RWPE2 (cell line): ENCODE measurements at places on chromosomes 11 and 22.

GRCh38 chr22:46084376-46084775 is 66.0 kb upstream of the PPARA start:
- no peak for DNase-seq
- peak overlapping the region; percentile 64 for H3K4me3 ChIP-seq
- no peaks in the 10 kb centered on the region for H3K27me3 ChIP-seq
- peaks cover 41% of the 10 kb centered on the region for H3K4me1 ChIP-seq
- H3K27ac ChIP-seq: peak overlapping the region; percentile 99

DNA sequence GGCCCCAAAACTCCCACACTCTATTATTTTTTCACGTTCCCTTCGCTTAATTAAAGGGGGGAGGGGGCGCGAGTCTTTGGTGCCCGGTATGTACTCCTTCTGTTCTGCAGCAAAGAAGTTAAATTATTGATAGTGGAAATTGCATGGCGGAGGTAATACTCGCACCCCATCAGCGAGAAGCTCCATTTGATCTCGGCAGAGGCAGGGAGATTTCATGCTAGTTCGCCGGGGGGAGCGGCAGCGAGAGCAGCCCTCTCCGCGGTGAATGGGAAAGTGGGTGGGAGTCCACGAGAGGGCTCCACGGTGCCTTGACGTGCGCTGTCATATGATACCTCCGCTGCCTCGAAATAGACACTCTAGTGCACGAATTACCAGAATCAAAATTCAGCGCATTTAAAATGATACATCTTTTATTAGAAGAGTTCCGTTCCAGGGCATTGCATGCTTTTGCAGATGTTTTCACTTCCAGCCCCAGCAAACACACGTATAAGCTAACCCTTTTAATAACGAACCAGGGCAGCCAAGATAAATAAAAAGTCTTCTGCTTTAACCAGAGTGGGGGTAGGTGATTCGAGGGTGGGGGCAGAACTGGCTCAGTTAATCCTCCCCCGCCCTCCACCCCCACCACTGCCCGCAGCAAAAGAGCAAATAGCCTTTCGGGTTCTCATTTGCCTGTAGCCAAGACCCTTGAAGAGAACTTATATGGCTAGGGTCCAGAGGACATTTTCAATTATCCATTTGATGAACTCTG is 1.3 kb upstream of the BDNF start:
- peak overlapping the region; percentile 90 for H3K4me3 ChIP-seq
- peaks cover 8% of the 10 kb centered on the region for H3K4me1 ChIP-seq
- H3K36me3 ChIP-seq: no peaks in the 10 kb centered on the region
- peak; percentile 35 for DNase-seq
- H3K27me3 ChIP-seq: no peaks in the 10 kb centered on the region

GRCh38 chr11:111922803-111923202 is 4.1 kb downstream of the C11orf52 start:
- no peaks in the 10 kb centered on the region for H3K27me3 ChIP-seq
- no peak overlapping the region for H3K27ac ChIP-seq
- no peak overlapping the region for H3K4me3 ChIP-seq
- H3K4me1 ChIP-seq: peaks cover 11% of the 10 kb centered on the region

- no peaks in the 10 kb centered on the region for H3K27me3 ChIP-seq
- no peak overlapping the region for H3K4me3 ChIP-seq
- H3K27ac ChIP-seq: no peak overlapping the region
- H3K4me1 ChIP-seq: peaks cover 13% of the 10 kb centered on the region
- DNase-seq: no peak
- no peaks in the 10 kb centered on the region for H3K36me3 ChIP-seq
These were observed 532.9 kb upstream of the B3GAT1 start for GRCh38 chr11:134944986-134945385.

GRCh38 chr11:68457216-68457897 is 3.2 kb upstream of the PPP6R3 start:
- H3K36me3 ChIP-seq: peaks cover 11% of the 10 kb centered on the region
- no peaks in the 10 kb centered on the region for H3K4me1 ChIP-seq
- DNase-seq: no peak
- H3K27me3 ChIP-seq: no peaks in the 10 kb centered on the region

GRCh38 chr22:49372111-49372529 is 455.6 kb downstream of the BRD1 start:
- peak; percentile 41 for DNase-seq
- no peak overlapping the region for H3K4me3 ChIP-seq
- H3K4me1 ChIP-seq: no peaks in the 10 kb centered on the region
- H3K27ac ChIP-seq: no peak overlapping the region
- H3K36me3 ChIP-seq: no peaks in the 10 kb centered on the region
- no peaks in the 10 kb centered on the region for H3K27me3 ChIP-seq

DNA sequence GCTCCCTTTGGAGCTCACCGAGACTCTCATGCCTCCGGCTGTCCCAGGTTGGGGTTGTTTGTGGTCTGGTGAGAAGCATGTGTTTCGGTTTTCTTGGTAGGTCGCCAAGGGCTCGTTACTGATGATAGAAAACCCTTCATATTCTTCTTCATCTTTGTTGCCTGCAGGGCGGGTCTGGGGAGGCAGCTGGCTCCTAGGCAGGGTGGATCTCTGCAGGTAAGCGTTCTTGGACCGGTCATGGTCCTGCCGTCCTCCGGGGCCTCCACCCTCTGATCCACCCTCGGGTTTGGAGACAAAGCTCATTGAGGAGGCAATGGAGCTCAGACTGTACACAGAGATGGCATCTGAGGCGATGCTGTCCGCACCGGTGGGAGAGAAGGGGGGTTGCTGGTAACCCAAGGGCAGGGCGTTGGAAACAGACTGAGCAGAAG is 64.3 kb upstream of the PITPNB start:
- H3K4me3 ChIP-seq: no peak overlapping the region
- no peaks in the 10 kb centered on the region for H3K4me1 ChIP-seq
- H3K27ac ChIP-seq: no peak overlapping the region
- no peaks in the 10 kb centered on the region for H3K36me3 ChIP-seq
- DNase-seq: no peak

GRCh38 chr22:20458530-20459151 is 21.0 kb upstream of the SCARF2 start:
- no peak overlapping the region for H3K27ac ChIP-seq
- H3K36me3 ChIP-seq: peaks cover 3% of the 10 kb centered on the region
- no peak overlapping the region for H3K4me3 ChIP-seq
- no peaks in the 10 kb centered on the region for H3K4me1 ChIP-seq
- DNase-seq: no peak

GRCh38 chr22:34080433-34080832 is 160.2 kb upstream of the LARGE1 start:
- no peaks in the 10 kb centered on the region for H3K4me1 ChIP-seq
- H3K36me3 ChIP-seq: no peaks in the 10 kb centered on the region
- H3K27ac ChIP-seq: no peak overlapping the region
- DNase-seq: no peak
- no peak overlapping the region for H3K4me3 ChIP-seq
- H3K27me3 ChIP-seq: no peaks in the 10 kb centered on the region

GRCh38 chr11:111598148-111598547 is 4.1 kb upstream of the SIK2 start:
- no peak overlapping the region for H3K4me3 ChIP-seq
- no peaks in the 10 kb centered on the region for H3K36me3 ChIP-seq
- no peak overlapping the region for H3K27ac ChIP-seq
- DNase-seq: no peak
- H3K27me3 ChIP-seq: no peaks in the 10 kb centered on the region

DNA sequence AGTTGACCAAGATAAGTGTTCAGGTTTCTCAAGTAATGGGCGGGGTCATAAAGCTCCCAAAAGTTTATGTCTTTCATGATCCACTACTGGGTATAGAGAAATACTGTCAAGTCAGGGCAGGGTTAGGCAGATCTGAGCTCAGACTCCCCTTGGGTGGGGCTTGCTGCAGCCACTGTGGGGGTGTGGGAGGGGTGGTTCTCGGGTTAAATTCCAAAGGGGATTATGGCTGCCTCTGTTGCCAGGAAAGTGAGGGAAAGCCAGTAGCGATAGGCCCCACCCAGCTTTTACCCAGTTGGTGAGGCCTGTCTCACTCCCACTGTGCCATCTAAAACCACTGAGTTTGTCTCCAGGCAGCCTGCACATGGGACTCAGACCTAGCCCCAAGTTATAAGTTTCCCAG is 37.8 kb downstream of the DLG2 start:
- no peak overlapping the region for H3K4me3 ChIP-seq
- no peak overlapping the region for H3K27ac ChIP-seq
- no peaks in the 10 kb centered on the region for H3K4me1 ChIP-seq
- no peaks in the 10 kb centered on the region for H3K36me3 ChIP-seq
- H3K27me3 ChIP-seq: no peaks in the 10 kb centered on the region
- DNase-seq: no peak

DNA sequence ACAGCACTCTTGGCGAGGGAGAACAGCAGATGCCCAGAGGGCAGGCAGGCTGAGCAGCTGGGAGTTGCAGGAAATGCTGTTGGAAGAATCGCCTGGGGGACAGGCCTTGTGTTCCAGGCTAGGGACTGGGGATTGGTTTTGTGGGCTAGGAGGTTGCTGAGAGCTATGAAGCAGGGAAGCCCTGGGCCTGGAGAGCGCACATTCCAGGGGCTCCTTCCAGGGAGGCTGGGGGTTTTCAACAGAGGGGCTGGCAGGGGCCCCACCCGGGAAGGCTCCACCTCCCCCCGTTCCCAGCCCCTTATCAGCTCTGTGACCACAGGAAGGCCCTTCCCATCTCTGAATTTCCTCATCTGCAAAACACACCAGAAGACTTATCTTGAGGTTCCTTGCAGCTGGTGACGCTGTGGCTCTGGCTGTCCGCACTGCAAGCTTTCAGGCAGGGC is 21.7 kb downstream of the WNT11 start:
- no peaks in the 10 kb centered on the region for H3K27me3 ChIP-seq
- H3K36me3 ChIP-seq: no peaks in the 10 kb centered on the region
- DNase-seq: no peak
- no peak overlapping the region for H3K27ac ChIP-seq
- H3K4me1 ChIP-seq: no peaks in the 10 kb centered on the region
- no peak overlapping the region for H3K4me3 ChIP-seq

DNA sequence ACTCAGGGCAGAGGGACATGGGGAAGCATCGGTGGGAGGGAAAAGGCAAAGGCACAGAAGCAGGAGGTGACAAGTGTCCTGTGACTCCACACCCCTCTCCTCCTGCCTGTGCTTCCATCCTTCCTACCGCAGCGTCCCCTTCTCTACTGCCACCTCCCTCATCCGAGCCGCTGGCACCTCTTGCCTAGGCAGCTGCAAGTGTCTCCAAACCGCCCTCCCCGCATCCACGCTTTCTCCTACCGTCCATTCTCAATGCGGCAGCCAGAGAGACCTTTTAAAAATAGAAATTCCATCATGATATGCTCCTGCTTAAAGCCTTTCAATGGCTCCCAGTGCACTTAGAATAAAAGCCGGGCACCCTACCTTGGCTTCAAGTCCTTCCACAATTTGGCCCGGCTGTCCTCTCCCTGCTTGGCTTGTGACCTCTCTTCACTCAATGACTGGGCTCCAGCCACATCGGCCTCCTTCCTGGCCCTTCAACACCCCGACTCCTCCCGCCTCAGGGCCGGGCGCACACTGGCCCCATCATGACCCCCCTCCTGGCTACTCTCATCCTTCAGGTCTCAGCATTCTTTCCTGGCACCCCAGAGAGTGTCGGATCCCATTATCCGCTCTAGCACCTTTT is 16.5 kb downstream of the LRRC10B start:
- H3K36me3 ChIP-seq: no peaks in the 10 kb centered on the region
- no peaks in the 10 kb centered on the region for H3K4me1 ChIP-seq
- H3K27me3 ChIP-seq: no peaks in the 10 kb centered on the region

GRCh38 chr11:111206472-111206871 is 39.1 kb upstream of the POU2AF2 start:
- no peaks in the 10 kb centered on the region for H3K27me3 ChIP-seq
- DNase-seq: no peak

- H3K27ac ChIP-seq: no peak within 1 kb of the TSS
- H3K27me3 ChIP-seq: no peaks in the 10 kb centered on the region
- no peak within 1 kb of the TSS for H3K4me3 ChIP-seq
- no peaks in the 10 kb centered on the region for H3K36me3 ChIP-seq
These were observed at the start of gene APOL3 for GRCh38 chr22:36160499-36160942. Gene APOL3, minus strand, starts transcription at chr22:36160755. Its CDS starts 11,700 bp downstream, at chr22:36149055.

DNA sequence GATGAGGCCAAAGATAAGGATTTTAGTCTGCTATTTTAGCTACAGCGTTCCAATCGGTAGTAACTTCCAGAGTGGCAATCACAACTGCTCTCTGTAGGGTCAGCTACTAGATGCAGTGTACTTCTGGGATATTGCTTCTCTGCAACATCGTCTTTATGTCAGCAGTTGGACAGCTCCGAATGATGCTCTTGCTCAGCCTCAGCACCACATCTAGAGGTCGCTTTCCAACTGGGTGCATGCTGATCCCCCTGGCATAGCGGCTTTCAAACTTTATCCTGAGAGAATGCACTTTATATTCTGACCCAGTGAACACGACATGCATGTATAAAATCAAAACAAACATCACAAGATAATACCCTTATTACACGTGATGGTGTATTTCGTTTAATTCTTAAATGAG is 219.6 kb downstream of the C11orf87 start:
- no peak for DNase-seq
- H3K27ac ChIP-seq: no peak overlapping the region
- no peaks in the 10 kb centered on the region for H3K36me3 ChIP-seq
- H3K4me3 ChIP-seq: no peak overlapping the region
- H3K27me3 ChIP-seq: no peaks in the 10 kb centered on the region

DNA sequence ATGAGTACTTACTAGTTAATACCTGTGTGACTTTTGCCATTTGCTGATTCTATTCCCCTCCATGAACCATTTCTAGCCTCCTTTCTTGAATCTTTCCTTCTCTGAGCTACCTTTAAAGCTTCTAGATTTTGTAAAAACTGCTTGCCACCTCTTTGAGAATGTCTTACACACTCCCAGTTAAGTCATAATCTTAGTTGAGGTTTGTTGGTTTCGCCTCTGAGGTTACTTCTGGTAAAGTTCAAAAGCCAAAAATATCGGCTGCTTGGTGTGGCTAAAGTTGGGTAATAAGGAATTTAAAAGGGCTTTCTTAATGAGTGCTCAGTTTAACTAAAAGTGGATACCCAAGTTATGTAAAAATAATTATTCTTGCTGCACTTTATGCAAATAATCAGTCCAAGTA is 10.4 kb upstream of the GLYAT start:
- H3K27ac ChIP-seq: no peak overlapping the region
- no peak for DNase-seq
- H3K4me3 ChIP-seq: no peak overlapping the region
- H3K36me3 ChIP-seq: no peaks in the 10 kb centered on the region
- no peaks in the 10 kb centered on the region for H3K27me3 ChIP-seq

- no peak for DNase-seq
- peaks cover 22% of the 10 kb centered on the region for H3K4me1 ChIP-seq
- peak overlapping the region; percentile 2 for H3K27ac ChIP-seq
- H3K4me3 ChIP-seq: no peak overlapping the region
- peaks cover 23% of the 10 kb centered on the region for H3K36me3 ChIP-seq
These were observed 103.1 kb downstream of the TEAD1 start for GRCh38 chr11:12777208-12777874.

DNA sequence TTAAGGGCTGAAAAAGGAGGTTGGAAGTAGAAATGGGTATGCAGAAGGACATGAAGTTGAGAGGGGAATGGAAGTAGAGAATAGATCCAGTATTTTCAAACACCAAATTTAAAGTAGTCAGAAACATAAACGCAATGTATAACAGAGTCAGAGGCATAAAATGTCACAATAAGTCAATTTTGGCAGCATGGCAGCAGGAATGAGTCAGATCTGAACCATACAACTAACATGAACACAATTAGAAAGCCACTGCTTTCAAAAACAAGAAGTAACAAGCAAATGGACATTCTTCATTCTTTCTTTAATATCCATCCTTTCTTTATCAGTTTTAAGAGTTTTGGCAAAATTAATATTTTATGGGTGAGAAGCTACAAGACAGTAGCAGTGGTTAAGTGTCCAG is 2.5 kb downstream of the CHORDC1 start:
- H3K36me3 ChIP-seq: peaks cover 30% of the 10 kb centered on the region
- H3K4me1 ChIP-seq: peaks cover 26% of the 10 kb centered on the region
- no peaks in the 10 kb centered on the region for H3K27me3 ChIP-seq
- no peak for DNase-seq
- no peak overlapping the region for H3K27ac ChIP-seq
- peak overlapping the region; percentile 72 for H3K4me3 ChIP-seq
